Activated T-cell treated with anti-CD3 and anti-CD28 coated beads for 48 hours (primary cell): ENCODE measurements at places on chromosomes 1 and 21.

DNA sequence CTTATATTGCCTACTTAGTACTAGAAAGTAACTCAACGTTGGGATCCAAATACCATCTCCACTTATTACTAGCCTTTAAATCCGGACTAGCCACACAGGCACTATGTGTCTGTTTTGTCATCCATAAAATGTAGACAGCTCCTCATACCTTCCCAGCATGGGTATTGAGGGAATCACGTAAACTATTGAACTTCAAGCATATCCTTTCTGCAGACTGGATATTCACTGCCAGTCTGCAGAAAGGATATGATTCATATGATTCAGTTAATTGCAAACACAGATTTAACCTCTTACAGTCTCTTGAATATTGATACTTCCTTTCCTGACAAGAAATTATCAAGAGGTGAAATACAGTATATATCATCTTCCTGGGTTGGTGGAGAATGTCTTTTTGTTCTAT is 186.0 kb downstream of the LEPR start:
- DNase-seq, result no peak

DNA sequence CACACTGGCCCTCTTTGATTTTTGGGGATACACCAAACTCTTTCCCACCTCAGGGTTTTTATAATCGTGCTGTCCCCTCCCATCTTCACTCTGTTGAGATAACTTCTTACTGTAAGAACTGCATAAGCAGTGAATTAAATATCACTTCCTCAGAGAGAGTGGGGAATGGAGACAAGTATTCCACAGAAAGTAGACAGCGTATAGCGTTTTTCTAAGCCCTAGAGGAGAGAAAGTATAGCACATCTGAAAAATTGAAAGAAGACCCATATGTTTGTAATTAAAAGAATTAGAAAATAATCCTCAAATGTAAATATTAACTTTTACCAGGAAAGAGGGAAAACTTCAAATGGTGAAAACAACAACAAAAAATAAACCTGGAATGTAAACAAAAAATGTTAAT is 67.3 kb downstream of the GPR161 start:
- no peak for DNase-seq

DNA sequence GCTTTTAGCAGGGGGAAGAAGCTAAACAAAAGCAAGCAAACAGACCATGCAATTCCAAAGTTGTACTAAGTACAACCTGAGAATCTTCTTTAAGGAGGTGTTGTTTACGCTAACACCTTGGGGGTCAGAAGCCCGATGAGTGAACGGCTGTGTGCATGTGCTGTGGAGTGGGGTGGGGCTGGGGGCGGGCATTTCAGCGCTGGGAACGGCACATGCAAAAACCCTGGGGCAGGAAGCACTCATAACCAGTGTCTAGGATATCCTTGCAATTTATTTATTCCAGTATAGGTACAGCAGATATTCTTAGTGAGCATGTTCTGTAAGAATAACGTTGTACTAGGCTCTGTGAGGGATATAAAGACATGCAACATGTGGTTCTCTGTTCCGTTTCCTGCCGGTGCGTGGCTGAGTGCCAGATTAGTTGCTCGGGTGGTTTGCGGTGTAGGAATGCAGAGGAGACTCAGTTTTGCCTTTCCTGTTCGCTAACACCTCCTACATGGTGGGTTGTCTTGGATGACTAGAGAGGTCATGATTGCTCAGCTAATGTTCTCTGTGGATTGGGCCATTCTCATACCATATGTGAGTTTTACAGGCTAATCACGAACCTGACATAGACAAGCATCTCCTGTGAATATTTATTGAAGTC is 3.7 kb downstream of the FASLG start:
- peak; percentile 85 for DNase-seq

DNA sequence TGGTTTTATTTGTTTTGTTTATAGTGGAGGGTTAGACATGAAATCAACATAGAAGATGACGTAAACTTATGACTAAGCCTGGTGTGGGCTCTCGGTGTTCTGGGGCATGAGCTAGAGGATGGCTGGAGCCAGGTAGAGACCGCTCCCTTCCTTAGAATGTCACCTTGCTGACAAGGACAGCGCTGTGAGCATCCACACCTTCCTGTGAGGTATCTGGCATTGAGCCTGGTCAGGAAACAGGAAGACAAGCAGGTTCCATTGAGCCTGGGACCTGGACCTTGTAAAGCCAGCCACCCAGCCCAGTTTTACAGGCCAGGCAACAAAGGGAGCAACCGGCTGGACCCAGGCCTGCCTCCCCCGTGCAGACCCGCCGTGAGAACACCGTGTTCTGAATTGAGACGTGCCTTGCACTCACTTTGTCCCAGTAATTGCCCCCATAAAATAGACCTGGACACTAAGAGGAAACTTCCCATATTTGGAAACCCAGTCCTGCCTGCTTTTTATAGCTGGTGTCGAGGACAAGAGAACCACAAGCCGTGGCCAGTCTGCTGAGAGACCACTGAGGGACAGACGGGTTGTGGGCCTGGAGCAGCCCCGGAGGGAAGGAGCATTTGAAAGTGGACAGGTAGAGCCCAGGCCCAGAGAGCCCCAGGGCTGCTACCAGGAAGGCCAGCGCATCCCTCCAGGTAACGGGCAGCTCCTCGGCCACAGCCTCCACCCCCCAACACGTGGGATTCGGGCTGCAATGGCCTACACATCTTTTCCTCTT is 78.0 kb downstream of the PDE9A start:
- no peak for DNase-seq

GRCh38 chr1:208242941-208243526 is 1.1 kb downstream of the PLXNA2 start:
- DNase-seq, result no peak

DNA sequence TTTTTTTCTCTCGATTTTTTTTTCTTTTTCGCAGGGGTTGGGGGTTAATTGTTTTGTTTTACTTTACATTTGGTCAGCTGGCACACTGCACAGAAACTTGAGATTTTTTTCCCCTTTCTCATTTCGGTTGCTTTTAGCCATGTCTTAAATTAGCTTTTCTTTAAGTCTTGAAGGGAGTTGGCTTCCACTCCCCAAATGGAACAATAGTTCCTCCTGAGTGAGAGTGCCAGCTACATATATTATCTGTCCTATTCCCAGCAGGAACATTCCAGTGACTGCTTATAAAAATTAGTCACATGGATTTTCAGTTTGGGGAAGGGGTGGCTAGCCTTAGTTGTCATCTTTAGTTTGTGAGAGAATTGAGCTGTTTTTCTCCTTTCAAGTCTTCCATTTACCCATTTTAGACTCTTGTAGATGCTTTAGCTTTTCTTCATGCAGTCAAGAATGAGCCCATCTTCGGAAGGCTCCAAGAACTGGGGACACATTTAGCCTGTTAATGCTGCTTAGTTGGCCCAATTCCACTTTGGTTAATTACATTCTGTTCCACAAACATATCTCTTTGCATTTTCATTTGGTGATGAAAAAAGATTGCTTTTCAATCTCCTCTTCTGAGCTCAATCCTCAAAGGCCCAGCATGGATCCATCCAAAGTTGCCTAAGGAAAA is 510.1 kb upstream of the CXADR start:
- DNase-seq, result no peak

DNA sequence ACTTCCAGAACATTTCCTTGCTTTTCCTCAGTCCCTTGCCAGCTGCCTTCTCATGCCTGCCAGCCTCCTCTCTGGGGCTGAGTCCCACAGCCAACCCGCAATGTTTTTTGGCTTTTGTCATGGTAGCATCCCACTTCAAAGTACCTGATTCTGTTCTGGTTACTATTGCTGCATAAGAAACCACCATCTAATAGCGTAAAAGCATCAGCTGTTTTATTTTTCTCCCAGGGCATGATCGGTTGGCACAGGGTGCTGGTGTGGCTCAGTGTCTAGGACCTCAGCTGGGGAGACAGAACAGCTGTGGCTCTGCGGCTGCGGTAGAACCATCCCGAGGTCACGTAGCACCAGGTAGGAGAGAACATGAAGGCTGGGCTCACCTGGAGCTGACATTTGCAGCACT is 8.9 kb upstream of the PRMT2 start:
- DNase-seq, result no peak

DNA sequence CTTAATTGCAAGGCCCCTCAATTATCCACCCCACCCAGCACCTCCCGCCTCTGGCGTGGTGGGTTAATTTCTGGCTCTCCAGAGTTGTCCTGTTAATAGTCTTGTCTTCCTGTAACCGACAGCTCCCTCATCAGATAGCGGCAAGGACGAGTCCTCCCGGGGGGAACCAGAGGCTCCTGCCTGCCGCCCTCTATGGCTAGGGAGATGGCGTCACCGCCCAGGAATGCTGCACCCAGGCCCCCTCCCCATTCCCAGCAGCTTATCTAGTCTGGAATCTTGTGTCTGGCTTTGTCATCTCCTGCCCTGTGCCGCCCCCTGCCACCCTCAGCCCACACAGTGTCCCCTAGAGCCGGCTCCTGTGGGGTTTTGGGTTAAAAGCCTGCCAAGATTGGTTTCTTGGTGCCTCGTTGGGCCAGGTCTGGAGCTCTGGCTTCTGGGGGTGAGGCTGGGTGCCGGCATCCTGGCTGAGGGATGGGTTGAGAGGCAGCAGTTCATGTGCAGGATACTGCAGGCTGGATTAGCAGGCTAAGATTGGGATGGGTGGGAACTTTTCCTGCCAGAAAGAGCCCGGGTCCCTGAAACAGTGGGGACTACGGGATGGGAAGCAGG is 48.8 kb downstream of the EDN2 start:
- no peak for DNase-seq

GRCh38 chr1:58785442-58786058 is 1.7 kb upstream of the JUN start:
- DNase-seq, result no peak

DNA sequence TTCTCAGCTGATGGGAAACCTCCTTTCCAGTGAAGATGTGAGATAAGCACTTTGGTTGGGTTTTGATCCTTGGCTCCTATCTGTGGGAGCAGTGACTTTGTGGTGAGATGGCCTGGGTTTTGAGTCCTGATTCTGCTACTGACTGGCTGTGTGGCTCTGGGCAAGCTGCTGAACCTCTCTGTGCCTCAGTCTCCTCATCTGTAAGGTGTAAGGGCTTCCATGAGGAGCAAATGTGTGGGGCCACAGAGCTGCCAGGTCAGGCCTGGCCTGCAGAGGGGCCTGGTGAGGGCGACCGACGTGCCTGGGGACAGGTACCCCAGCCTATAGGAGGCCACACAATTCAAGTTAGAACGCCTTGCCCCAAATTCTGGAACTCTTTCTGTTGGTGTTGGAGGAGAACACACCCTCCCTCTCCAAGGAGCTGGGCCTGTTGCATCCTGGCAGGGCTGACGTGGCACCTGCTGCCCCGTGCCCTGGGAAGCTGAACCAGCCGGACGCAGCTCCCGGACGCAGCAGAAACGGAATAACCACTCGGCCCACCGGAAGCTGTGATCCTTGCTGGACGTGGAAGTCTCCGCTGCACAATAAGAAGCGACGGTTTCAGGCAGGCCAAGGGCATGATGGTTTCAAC is 62.7 kb downstream of the AGPAT3 start:
- DNase-seq, result no peak

DNA sequence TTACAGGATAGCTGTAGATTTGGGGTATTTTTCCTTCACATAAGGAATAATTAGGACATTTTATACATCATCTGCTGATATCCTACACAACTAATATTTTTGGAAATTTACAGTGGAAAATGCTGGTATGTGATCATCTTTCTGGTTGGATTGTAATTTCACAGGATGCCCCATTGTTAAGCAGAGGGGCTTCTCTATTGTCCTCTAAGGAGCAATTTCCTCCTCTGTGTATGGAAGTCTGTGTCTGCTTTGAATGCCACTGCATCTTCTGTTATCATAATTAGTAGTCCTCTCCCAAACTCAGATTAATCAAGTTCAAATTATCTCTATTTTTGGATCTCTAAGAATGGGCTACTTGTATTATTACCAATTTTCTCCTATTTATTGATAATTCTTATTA is 988.1 kb upstream of the B3GALT2 start:
- DNase-seq, result no peak

DNA sequence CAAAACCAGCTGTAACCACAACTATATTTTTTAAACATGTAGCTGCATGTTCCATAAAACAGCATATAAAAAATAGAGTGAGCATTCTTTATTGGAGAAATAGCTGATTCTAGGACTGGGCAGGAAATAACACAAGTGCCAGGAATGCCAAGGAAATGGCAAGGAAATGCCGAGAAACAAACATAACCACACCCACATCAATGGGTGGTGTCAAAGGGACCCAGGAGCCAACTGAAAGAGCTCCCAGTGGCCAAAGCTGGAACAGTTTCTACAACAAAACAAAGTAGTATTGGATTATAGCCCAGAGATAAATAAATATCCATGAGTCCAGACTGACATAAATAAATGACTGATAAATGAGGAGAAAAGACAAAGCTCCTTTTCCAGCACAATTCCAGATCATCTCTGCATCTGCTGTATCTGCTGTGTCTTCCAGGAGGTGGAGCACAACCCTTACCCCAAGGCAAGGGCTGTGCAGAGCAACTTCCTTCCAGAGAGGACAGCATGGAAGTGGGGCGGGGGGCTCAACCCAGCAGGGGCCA is 28.1 kb downstream of the ADARB1 start:
- no peak for DNase-seq

- peak; percentile 15 for DNase-seq
Measured at GRCh38 chr1:28449904-28450303, 55.9 kb upstream of the RCC1 start.

DNA sequence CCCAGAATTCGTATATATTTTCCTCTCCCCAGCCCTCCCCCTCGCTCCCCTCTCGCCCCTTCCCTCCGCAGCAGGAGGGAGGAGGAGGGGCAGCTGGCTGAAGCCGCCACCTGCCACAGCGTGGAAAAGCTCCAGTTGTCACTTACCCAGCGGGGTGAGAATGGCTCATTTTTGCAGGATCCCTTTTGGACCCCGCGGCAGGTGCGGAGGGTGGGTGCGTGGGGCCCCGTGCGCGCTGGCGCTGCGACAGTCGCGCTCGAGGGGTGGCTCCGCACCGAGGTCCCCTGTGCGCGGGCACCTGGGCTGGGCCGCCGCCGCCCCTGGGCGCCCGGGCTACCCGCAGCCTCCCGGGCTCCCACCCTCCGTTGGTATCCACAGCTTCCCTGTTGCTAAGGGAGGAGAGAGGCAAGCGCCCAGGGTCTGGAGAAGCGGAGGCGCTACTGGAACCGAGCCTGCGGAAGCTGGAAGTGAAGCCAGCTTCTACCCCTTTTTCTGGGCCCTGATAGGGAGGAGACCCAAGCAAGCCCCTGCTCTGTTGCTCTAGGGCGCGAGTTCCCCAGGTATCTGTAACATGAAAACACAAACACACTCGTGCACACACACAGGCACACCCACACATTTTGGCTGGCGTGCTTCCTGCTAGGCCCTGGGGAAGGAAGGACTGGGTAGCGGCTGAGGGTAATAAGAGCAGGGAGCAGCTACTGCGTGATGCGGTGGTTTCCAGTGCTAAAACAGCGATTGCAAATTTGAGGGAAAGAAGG is at the start of gene ERICH3:
Gene ERICH3 (minus strand): TSS at position 442 of the 761 bp plus-strand sequence. CDS start 273 bp downstream, at position 169.
- DNase-seq, result no peak

DNA sequence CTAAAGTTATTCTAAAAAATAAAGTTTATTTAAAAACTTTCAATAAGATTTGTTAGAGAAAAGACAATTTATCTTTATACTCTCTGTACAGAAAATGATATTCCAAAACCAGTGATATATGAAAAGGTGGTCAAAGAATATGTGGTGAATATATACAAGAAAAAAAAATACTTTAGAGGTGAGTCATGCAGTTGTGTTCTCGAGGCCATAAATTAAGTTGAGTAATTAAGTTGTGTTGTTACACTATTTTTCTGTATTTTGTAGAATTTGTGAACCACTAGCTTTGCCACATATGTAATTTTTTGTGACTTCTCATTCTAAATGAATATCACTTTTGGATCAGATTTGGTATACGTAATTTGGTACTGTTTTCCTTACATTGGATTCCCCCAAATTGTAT is 23.6 kb upstream of the DUSP10 start:
- no peak for DNase-seq
